ENCODE measurements at places on chromosomes 5 and 9. TPM values are rescaled to one million over a fixed set of nuclear protein-coding genes. Genes with fewer than 3 reads are reported as not detected.

Gene SLC38A9
- 26.6 TPM for total RNA-seq

Gene CTXN3
- total RNA-seq, result not detected

Gene TAF11L12
- total RNA-seq, result not detected

Gene NOTCH1
- 73.5 TPM for total RNA-seq

Gene CCNB1
- total RNA-seq, result 206 TPM

Gene ENTPD2
- not detected for total RNA-seq

Gene PSMB7
- total RNA-seq, result 124 TPM

Gene KLF9
- total RNA-seq, result 12.0 TPM
